ENCODE measurements at places on chromosomes 3 and 15.
A peak's percentile ranks its signal among the peaks of the same experiment; 100 is the strongest.

DNA sequence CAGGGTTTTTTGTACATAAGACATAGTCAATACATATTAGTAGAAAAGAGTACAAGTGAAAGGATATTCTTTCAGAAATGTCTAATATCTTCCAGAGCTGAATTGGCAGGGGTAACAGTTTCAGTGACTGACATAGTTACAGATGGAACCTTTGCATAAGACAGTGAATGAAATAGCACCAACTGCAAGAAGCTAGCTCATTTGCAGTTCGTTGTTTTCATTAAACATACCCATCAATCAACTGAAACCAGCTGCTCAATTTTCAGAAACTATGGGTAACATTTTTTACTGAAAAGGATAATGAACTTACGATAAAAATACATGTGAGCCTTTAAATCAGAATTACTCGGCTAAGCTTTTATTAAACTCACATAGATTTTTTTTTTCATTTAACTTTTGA is 93.9 kb upstream of the EPHA3 start:
- no peak for DNase-seq

- peak; percentile 73 for DNase-seq
Measured at GRCh38 chr3:101848754-101849713, at the start of gene NFKBIZ. NFKBIZ (plus strand) TSS chr3:101849514; CDS start chr3:101849629, 115 bp downstream.

DNA sequence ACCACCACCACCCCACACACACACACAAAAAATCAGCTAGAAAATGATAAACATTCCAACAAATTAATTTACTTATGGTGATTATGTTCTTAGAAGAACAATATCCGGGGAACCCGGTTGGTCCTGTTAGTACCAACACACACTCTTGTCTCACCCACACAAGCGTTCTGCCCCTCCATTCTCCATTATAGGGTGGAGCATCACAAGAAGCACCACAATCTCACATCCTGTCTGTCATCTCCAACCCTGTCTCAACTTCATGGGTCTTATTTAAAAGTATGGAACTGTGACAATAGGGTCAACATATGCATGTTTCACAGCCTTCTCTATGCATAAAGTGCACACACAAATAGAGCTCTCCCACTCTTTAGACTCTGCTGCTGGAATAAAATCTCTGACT is 5.6 kb downstream of the GSK3B start:
- no peak for DNase-seq

DNA sequence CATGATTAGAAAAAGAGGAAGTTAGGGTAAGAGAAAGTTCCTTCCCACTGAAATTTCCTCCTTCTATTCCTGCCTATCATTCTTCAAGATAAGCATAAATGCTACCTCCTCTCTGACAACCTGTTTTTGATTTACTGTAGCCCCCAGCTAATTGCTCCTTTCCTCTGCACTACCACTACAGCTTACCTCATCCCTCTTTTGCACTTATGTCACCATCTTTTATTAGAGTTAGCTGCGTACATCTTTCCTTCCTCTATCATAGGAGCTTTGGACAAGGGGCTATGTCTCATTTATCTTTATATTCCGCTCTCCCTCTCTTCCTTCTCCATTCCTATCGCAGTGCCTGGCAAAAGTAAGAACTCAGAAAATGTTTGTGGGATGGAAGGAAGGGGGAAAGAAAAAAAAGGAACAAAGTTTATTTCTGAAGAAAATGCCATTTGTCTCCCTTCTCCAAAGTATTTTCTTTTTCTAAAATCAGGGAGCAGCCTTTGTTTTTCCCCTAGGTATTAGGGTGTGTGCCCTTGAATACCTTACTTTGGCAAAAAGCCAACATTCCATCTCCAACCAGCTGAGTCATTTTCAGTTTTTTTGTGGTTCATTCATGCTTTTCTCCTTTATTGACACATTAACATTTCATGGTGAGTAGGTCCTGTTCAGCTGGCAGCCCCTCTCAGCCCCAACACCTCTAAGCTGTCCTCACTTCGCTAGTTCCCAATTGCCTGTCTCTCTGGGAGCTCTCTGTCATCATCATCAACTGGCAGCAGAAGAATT is 87.6 kb upstream of the SOX2 start:
- DNase-seq, result no peak

- DNase-seq, result no peak
Measured at GRCh38 chr15:26378304-26378703, 394.6 kb downstream of the GABRB3 start.
